Natural killer cell (primary cell): ENCODE measurements at places on chromosomes 13 and 19. TPM values are rescaled to one million over a fixed set of nuclear protein-coding genes. Genes with fewer than 3 reads are reported as not detected.

SHANK1 gene
- total RNA-seq: 0.20 TPM

IFNL2 gene
- not detected for total RNA-seq

PBX4 gene
- 15.9 TPM for total RNA-seq

ZNF66 gene
- total RNA-seq: 7.7 TPM

IPO5 gene
- total RNA-seq: 71.2 TPM

PPP1R13L gene
- total RNA-seq: 5.9 TPM

IZUMO2 gene
- not detected for total RNA-seq

MIR17HG gene
- total RNA-seq: 6.1 TPM

NCLN gene
- 49.0 TPM for total RNA-seq

SLC1A6 gene
- total RNA-seq: not detected

PRR36 gene
- 0.11 TPM for total RNA-seq
